ENCODE measurements at places on chromosomes 5 and 9.
A peak's percentile ranks its signal among the peaks of the same experiment; 100 is the strongest.

- no peak for DNase-seq
These were observed 200.9 kb downstream of the AUH start for GRCh38 chr9:91160599-91161464.

DNA sequence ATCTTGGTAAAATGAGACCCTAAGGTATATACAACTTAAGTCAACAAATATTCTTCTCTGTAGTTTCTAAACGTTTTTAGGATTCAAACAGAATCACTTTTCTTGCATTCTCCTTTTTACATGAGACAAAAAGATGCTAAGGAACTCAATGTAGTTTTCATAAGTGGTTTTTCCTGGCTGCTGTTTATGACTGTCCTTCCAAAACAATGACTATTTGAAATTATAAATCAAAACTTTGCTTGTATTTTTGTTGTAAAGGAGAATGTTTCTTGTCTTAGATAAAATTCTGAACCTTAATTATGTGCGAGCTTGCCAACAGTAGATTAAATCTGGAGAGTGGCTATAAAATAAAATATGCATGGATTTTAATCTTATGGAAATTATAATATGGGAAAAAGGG is 53.8 kb downstream of the GRIN3A start:
- DNase-seq = no peak

GRCh38 chr5:2634399-2635176 is 116.9 kb downstream of the IRX2 start:
- DNase-seq = no peak

- no peak for DNase-seq
These were observed 808.2 kb downstream of the BRINP1 start for GRCh38 chr9:118561051-118561450.

DNA sequence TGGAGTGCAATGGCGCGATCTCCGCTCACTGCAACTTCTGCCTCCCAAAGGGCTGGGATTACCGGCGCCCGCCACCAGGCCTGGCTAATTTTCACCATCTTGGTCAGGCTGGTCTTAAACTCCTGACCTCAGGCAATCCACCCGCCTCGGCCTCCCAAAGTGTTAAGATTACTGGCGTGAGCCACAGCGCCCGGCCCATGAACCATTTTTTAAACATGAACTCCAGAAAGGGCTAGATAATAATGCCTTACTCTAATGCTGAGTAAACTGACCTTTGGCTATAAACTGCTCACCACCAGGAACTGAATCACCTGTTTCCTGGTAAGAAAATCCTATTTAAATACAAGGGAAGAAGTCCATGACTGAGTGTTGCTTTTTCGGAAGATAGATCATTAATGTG is 23.2 kb upstream of the DAB2 start:
- no peak for DNase-seq

DNA sequence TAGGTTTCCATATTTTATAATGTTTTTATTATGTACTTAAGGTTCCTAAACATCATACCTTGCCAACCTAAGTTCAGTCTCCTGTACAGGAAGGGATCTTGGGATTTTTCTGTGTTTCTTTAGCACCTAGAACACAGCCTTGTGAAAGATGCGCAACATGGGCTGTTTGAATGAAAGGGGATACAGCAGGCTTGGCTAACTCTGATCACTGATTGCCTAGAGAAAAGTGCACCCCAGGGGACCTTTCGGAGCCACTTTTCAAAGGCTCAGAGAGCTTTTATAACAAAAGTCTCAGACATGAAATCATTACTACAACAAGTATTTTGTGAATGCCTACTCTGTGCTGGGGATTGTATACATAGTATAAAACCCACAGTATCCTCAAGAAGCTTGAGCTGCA is 261.6 kb downstream of the BNC2 start:
- DNase-seq = no peak

GRCh38 chr5:80676706-80677105 is 21.9 kb upstream of the DHFR start:
- no peak for DNase-seq

GRCh38 chr9:108666240-108666784 is 189.5 kb downstream of the ACTL7B start:
- no peak for DNase-seq

- DNase-seq = no peak
These were observed 524.5 kb upstream of the CLINT1 start for GRCh38 chr5:158383486-158383885.

GRCh38 chr9:122453677-122454135 is 24.0 kb downstream of the OR1J1 start:
- no peak for DNase-seq

DNA sequence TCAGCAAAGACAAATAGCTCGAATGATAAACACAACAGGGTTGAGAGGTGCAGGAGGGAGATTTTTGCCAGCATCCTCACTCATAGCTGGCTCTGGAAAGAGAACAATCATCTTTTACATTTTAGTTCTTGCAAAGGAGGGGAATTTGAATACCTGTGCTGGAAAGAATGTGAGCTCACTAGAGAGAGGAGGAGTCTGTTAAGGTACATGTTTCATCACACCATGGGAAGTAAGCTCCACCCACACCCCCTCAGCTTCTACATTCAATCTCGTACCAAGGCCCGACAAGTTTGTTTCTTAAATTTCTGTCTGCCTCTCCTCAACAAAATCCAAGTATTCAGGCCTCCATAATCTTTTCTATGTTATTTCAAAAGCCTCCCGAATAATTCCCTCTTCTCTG is 254.6 kb downstream of the BRINP1 start:
- no peak for DNase-seq

GRCh38 chr9:115808108-115808507 is 345.5 kb upstream of the PAPPA start:
- DNase-seq = no peak

DNA sequence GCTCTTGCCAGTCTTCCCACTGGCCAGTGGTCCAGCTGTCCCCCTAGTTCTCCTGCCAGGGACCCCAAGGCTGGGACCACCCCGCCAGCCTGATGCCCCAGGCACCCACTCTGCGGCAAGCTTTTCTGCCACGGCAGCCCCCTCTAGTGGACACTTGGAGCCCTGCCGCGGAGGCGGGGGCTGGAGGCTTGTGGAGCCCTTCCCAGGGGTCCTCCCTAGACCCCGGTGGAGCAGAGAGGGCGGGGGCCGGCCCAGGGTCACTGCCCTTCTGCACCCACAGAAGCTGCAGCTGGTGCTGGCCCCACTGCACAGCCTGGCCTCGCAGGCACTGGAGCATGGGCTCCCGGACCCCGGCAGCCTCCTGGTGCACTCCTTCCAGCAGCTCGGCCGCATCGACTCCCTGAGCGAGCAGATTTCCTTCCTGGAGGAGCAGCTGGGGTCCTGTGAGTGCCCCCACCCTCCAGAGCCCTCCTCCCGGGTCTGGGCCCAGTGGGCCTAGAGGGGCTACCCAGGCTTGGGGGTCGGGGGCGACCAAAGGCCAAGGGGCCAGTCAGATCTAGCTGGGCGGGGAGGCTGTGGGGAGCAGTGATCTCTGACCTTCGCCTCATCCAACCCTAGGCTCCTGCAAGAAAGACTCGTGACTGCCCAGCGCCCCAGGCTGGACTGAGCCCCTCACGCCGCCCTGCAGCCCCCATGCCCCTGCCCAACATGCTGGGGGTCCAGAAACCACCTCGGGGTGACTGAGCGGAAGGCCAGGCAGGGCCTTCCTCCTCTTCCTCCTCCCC is 9.1 kb downstream of the EGFL7 start:
- peak; percentile 56 for DNase-seq

- DNase-seq = no peak
These were observed 648.9 kb upstream of the KLF4 start for GRCh38 chr9:108138516-108138915.

GRCh38 chr5:54672871-54673270 is 155.3 kb downstream of the SNX18 start:
- no peak for DNase-seq

GRCh38 chr5:50576686-50577256 is 89.7 kb upstream of the PARP8 start:
- no peak for DNase-seq

- DNase-seq = no peak
These were observed 12.1 kb downstream of the SEMA5A start for GRCh38 chr5:9533562-9534364.

Measured in stimulated activated CD4-positive, alpha-beta T cell treated with anti-CD3 and anti-CD28 coated beads, Interleukin-4, amount 100 ng/mL, for 1 hour (primary cell).